ENCODE measurements at places on chromosomes 6 and 20.

DNA sequence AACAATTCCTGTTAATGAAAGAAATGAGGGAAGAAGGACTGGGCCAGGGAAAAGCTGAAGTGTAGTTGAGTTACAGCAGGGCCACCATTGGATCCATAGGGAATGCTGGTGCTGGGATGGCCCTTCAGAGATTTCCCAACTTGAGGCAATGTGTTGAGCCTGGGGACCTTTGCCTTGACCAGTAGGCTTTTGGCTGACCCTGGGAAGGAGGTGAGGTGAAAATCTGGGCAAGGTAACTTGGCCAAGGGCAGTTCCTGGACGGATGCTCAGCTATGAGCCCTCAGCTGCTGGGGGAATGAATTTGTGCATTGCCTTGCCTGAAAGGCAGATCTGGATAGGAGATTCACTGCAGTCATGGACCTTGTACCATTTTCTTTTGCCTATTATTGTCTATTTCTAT, 20.4 kb downstream of the UTRN start:
- no peak for DNase-seq

GRCh38 chr6:128230267-128230989, 290.0 kb downstream of the PTPRK start:
- no peak for DNase-seq

GRCh38 chr6:518218-518617, 126.7 kb downstream of the IRF4 start:
- DNase-seq, result no peak

DNA sequence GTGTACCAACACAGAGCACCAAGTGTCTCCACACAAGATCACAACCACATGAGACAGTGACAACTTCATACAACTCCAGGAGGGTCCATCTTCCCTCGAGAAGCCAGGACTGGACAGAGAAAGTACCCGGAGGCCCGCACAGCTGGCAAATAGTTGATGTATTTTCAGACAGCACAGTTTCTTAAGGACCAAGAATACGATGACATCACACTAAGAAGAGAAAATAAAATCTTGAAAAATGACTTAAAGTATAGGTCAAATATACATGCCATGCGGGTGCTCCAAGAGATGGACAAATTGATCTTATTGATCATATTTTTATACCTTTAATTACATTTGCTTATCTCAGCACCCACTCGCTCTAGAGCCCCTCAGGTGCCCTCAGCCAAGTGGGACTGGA, 145.5 kb downstream of the RNASET2 start:
- DNase-seq, result no peak

GRCh38 chr20:47964149-47964548, 178.9 kb upstream of the SULF2 start:
- DNase-seq, result no peak

- peak; percentile 73 for DNase-seq
Measured at GRCh38 chr20:57596998-57597939, 23.0 kb downstream of the ZBP1 start.

GRCh38 chr6:2861060-2861821, 19.6 kb upstream of the SERPINB1 start:
- no peak for DNase-seq

Measured in T-cell (primary cell).